ENCODE measurements at places on chromosomes 4 and X.

DNA sequence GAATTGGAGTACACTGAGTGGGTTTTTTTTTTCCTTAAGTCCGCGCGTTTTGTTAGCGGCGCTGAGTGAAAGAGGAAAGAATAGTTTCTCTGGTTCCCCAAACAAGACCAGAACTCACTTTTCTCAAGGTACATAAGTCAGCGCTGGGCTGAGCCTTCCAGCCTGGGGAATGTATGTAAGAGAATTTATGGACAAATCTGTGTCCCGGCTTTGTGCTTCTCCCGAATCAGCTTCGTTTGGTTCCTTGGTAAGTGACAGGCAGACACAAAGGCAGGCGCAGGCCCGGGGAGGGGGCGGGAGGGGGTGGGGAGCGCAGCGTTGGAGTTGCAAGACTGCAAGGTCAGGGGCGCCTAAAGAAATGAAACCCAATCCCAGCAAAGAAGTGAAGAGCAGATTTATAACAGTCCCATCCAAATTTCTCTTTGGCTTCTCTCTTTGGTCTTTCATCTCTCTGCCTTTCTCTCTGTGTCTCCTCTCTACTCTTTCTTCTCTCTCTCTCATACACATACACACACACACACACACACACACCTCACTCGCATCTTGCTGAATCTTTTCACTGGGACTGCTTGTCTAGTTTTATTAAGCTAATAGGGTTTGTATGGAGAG lies 981 bp downstream of the TET2 start:
- peak; percentile 45 for DNase-seq

GRCh38 chrX:38804682-38805431 lies 3.6 kb downstream of the MID1IP1 start:
- no peak for DNase-seq

GRCh38 chrX:48936429-48937053 lies 17.7 kb upstream of the PIM2 start:
- peak; percentile 23 for DNase-seq

DNA sequence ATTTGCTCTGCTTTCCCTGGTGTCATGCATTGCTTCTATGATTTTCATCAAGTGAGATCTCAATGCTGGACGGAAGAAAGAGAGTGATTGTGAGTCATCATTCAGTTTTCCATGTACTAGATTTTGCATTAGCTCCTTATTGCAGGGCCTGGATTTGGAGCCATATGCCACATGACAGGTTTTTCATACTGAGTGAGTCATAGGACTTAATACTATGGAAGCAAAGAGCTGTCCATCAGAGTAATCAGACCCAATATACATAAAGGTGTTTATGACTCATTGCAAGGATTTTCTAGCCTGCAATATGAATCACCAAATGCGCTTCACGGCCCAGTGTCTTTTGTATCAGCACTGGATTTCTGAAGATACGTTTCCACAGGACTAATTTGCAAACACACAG lies 11.2 kb upstream of the TFDP3 start:
- no peak for DNase-seq

DNA sequence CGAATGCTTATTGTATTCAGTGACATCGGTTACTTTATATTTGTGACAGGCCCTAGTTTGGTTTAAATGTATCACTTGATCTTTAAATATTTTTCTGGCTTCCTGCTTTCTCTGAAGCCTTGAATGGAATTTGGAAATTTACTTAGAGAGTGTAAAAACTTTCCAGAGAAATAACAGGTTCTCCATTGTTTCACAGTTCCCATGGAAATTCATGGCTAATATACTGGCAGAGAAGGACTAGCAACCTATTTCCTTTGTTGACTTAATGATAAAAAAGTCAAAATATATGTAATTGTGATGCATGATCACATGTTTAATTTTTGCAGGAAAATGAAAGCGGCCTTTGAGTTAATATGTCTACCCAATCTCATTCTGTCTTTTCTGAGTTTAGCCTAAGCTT lies 13.2 kb downstream of the NEIL3 start:
- no peak for DNase-seq
